ENCODE measurements at places on chromosomes 5 and 9. TPM values are rescaled to one million over a fixed set of nuclear protein-coding genes. Genes with fewer than 3 reads are reported as not detected.

The SMC5 gene
- total RNA-seq, result 15.3 TPM

The PPIC gene
- total RNA-seq, result 118 TPM

The TAF11L10 gene
- not detected for total RNA-seq

The PCDHGA3 gene
- total RNA-seq, result 3.2 TPM

The SMIM33 gene
- total RNA-seq, result not detected

The OTP gene
- total RNA-seq, result not detected

DNA sequence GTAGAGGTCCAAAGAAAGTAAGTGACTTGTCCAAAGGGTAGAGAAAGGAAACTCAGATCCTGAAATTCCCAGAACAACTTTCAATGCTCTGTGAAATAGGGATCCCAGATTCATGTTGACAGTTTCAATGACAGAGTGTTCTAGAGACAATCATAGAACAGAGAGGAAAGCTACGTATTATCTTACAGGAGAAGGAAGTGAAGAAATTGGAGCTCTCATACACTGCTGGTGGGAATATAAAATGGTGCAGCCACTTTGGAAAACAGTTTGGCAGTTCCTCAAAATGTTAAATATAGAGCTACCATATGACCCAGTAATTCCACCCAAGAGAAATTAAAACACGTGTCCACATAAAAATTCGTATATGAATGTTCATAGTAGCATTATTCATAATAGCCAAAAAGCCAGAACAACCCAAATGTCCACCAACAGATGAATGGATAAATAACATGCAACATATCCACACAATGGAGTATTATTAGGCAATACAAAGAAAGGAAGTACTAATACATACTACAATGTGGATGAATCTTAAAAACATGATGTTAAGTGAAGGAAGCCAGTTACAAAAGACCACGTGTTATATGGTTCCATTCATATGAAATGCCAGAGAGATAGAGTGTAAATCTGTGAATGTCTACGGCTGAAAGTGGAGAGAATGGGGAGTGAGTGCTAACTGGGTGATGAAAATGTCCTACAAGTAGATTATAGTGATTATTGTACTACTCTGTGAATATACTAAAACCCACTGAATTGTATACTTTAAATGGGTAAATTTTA is 197.1 kb downstream of the NTRK2 start:
- DNase-seq, result no peak

DNA sequence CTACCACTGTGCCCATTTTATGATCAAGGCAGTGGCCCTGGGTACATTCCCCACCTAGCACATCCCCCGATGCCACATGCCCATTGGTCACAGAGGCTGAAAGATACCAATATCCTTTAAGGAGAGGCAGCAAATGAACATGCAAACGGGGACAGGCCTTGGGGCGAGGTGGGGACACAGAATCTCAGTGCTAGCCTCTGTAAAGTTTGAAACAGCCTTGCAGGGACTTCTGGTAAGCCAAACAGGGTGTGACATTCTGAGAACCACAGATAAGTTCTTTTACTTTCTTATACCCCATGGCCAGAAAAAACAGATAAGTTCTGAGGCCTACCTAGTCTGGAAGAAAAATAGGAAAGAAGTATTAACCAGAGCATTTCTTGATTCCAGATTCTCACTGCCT is 60.5 kb downstream of the ACER2 start:
- no peak for DNase-seq

DNA sequence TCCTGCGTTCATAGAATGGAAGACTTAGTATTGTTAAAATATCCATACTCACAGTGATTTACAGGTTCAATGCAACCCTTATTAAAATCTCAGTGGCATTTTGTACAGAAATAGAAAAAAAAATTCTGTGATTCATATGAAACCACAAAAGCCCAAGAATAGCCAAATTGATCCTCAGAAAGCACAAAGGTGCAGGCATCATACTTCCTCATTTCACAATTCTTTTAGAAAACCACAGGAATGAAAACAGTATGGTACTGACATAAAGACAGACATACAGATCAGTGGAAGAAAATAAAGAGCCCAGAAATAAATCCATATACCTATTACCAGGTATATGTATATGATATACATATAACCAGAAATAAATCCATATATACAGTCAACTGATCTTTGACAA is 86.8 kb upstream of the MEGF10 start:
- no peak for DNase-seq

GRCh38 chr5:59704936-59705335 is 188.6 kb downstream of the PDE4D start:
- DNase-seq, result no peak

- no peak for DNase-seq
Observed at GRCh38 chr5:109652096-109652495, 37.6 kb upstream of the MAN2A1 start.

DNA sequence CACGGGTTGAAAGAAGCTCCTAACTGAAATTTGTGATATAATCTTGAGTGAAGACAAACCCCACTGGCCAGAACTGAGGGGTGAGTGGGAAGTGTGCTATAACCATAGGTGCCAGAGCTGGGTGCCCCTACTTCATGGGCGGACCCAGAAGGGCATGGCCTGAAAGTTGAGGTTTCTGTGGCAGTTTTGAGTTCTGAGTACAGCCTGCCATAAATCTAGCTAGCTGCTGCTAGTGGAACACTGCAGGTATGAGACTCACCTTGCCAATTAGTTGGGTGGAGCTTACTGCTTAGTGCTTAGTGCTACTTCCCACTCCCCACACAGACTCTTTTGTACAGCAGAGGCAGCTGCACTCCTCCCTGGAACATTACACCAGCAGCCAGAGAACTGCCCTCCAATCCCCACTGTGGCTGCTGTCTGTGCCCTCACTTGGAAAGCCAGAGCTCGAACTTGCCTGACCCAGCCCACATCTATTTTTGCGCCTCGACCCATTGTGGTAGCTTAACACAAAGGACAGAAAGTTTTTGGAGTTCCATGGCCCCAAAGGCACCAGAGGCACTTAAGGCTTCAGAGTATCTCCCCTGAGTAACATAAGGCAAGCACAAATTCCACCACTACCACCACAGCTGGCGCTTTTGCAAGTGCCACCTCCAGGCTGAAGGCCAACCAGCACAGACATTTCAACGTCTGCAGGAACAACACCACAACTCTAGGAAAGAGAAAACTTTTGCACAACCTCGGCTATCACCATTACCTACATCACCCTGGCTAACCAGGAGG is 27.1 kb upstream of the PTGER4 start:
- no peak for DNase-seq

DNA sequence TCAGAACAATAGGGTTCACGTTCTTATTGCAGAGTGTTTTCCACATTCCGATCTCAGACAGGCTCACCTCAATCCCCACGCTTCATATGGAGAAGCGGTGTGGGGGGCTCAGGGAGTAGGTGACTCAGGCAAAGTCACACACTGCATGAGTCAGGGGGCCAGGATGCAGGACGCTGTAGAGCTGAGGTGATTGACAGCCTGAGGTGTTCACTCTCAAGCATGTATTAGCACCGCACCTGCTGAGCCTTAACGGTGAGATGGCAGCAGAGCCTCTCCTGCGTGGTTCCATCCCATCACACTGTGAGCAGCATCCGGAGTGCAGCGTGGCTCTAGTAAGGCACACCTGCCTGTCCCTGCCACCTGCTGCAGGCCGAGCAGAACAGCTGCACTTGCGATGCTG is 194.0 kb downstream of the IRX2 start:
- no peak for DNase-seq

GRCh38 chr5:55853818-55854217 is 2.7 kb downstream of the IL31RA start:
- peak; percentile 44 for DNase-seq

- DNase-seq, result peak; percentile 24
Observed at GRCh38 chr9:89714321-89714720, 109.5 kb downstream of the GADD45G start.

- no peak for DNase-seq
Observed at GRCh38 chr5:71910741-71911140, 191.7 kb downstream of the CARTPT start.

DNA sequence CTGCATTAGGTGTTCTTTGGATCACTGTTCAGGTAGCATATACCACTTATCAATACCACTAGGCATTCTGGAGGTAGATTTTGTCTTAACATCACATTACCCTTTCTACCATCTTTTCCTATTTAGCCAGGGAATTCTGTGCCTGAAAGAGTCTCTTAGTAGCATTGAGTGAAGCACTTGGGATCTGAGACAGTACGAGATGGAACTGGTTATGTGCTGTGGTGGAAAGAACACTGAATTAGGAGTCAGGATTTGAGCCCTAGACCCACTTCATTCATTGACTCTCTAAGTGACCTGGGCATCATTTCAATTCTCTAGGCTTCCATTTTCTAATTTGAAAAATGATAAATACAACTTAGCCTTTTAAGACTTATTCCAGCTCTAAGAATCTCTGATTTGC is 291.1 kb downstream of the DMAC1 start:
- DNase-seq, result no peak
